ENCODE measurements at places on chromosomes 5 and 9. TPM values are rescaled to one million over a fixed set of nuclear protein-coding genes. Genes with fewer than 3 reads are reported as not detected.

The SPATA9 gene
- not detected for total RNA-seq

DNA sequence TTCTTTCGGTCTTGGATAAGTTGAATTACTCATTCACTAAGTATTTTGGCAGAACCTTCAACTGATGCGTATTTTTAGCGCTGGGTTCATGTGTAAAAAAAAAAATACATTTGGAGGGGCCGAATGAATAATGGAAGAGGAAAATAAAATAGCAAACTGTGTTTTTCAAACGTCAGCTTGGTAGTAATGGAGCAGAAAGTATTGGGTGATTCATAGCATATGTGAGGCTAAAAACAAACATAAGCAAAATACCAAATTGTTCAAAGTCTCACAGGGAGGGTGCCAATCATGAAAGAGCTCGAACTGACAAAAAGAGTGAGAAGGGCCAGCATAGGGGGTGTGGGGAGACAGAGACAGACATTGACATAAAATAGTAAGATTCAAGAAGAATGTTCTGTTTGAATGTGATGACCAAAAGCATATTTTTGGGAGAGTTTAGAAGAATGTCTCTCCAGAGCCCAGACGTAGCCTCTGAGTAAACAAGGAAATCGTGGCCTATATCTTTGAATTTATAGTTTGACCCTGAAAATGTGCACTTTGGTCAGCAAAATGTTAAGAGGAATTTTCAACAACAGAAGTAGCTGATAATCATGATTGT lies 174.9 kb upstream of the HMHB1 start:
- no peak for DNase-seq

DNA sequence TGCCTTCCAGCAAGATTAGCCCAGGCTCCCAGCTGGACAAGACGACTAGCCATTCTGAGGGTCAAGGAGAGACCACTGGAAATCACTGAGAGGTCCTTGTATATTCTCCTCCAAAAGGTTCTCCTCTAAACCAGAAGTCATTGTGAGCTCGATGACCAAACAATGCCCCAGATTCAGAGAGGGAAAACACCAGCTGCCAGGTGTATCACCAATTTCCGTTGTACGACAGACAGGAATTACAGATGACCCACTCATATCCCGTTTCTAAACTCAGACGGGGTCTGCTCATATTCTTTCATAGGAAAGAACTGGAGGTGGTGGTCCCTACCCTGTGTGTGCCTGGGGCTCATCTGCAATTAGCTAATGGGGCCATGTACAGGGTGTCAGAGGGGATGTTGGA lies 14.2 kb downstream of the FAXDC2 start:
- no peak for DNase-seq

DNA sequence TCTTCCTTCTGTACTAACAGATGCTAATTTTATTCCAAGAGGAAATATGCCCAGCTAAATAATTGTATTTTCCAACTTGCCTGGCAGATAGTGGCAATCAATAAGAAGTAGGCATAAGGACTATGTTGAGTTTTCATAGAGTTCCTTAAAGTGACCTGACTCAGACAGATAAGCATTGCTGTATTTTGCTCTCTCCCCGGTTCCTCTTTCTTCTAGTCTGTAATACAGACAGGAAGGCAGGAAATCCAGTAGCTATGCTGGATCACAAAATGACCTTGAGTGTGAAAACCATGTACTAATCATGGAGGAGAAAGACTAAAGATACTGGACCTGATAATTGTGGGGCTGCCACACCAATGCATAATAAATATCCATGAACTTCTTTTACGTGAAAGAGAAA lies 701.7 kb downstream of the CETN3 start:
- DNase-seq, result no peak

DNA sequence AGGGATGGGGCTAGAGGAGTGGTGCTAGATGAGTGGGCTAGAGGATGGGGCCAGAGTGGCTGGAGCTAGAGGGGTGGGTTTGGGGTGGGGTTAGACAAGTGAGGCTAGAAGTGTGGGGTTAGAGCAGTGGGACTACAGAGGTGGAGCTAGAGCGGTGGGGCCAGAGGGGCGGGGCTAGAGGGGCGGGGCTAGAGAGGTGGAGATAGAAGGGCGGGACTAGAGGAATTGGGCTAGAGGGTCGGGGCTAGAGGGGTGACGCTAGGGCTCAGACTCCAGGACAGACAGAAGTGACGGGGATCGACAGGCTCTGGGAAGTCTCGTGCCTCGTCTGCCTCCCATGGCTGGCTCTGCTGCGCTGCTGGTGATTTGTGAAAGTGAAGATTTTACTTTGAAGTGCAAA lies 31.0 kb upstream of the TENT4A start:
- no peak for DNase-seq

DNA sequence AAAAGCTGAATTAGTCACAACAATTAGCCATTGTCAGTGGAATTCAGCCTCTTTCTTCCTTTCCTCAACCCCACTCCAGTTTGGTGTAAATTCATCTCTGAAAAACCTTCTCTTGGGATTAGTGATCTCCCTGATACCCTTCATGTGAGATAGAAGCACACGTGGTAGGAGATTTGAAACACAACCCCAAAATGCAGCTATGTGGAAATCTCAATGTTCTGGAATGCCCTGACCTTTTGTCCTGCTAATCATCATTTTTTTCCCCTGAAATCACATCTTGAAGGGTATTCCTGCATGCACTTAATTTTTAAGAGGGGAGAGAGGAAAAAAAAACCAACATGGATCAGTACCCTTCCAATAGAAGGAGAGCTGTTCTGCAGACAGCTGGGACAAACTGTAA lies 612.6 kb downstream of the EBF1 start:
- DNase-seq, result no peak

The SHC3 gene
- total RNA-seq, result 0.35 TPM

- DNase-seq, result no peak
Measured at GRCh38 chr9:72858089-72858912, 94.6 kb downstream of the ALDH1A1 start.

GRCh38 chr5:34562791-34563190 lies 93.3 kb upstream of the RAI14 start:
- DNase-seq, result no peak

The BDP1 gene
- 12.8 TPM for total RNA-seq

DNA sequence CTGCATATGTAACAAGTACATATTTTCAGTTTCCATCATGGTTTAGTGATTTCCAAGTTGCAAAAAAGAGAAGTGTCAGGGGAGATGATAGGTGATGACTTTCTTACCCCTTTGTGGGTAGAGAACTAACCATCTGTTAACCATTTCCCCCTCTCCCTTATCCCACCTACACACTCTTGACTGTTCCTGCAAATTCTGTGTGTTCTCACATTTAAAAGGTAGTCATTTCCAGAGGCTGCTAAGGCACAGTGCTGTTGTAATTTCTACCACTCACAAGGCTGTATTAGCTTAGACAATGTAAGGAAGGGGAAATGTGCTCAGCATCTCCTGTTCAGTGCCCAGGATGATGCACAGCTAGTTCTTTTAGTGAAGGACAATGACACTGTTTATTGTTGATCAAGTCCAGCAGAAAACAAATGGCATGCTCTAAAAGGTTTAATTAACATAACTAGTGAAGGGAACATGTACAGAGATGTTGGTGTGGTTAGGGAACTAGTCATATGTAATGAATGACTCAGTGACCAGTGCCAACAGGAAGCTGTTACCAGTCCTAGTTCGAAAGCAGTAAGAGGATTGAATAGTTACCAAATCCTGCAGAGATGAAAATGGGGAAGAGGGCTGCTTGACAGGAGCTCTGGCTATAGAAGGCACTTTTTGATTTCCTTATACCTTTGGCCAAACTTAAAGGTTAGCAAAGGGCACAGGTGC lies 165.1 kb downstream of the PLK2 start:
- no peak for DNase-seq

Data from Right ventricle myocardium superior (tissue), 1 donor.